ENCODE measurements at places on chromosomes 5 and 9.

DNA sequence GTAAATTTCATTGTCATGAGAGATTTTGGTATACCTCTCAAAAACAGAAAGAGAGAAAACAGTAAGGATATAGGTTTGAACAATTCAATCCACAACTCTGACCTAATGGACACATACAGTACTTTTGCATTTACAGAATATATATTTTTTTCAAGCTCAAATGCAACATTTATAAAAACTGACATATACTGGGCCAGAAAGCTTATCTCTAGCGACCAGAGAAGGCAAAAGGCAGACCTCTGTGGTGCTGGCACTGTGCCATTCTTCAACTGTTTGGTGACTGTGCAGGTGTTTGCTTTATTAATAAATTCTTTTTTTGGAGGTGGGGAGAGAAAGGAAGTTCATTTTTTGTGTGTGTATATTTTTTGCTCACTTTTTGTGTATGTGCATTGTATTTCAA lies 6.0 kb upstream of the PLAC8L1 start:
- DNase-seq, result no peak

GRCh38 chr9:92004045-92004392 lies 54.0 kb upstream of the ROR2 start:
- no peak for DNase-seq

GRCh38 chr5:77669677-77670076 lies 31.2 kb upstream of the OTP start:
- no peak for DNase-seq

- DNase-seq, result no peak
Measured at GRCh38 chr5:148740966-148741742, 85.3 kb upstream of the ADRB2 start.

DNA sequence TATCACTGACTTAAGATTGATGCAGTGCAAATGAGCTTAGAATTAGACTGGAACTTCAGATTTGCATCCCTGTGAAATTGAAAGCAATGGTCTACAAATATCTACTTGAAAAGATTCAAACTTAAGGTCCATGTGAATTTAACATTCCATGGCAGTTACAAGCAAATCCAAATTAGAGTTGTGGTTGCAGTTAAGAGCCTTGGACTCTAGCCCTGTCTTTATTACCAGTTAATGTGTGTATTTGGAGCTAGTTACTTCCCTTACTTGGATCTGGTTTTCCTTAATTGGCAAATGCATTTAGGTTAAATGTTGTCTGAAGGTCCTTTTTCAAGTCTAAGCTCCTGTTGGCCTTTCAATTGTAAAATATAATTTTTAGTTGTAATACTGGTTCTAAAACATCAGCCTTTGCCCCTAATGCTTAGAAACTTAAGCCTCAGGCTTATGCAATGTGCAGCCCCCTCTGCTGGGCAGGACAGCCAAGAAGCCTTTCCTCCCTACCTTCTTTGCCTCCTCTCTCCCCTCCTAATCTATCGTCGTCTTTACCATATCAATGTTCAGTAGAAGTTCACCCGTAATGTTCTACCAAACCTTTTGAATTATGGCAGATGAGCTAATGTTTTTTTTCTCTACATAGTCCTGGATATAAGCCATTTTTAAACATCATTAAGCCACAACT lies 59.5 kb downstream of the ERMP1 start:
- no peak for DNase-seq

DNA sequence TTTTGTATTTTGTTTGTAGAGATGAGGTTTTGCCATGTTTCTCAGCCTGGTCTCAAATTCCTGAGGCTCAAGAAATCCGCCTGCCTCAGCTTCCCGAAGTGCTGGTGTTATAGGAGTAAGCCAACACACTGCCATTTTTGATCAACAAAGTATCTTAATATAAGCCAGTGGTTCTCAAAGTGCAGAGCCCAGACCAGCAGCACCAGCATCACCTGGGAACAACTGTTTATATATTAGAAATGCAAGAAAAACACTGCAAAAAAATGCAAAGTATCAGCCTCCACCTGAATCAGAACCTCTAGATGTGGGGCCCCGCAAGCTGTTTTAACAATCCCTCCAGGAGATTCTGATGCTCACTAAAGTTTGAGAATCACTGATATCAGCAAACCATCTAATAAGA lies 6.2 kb downstream of the IL17B start:
- no peak for DNase-seq

DNA sequence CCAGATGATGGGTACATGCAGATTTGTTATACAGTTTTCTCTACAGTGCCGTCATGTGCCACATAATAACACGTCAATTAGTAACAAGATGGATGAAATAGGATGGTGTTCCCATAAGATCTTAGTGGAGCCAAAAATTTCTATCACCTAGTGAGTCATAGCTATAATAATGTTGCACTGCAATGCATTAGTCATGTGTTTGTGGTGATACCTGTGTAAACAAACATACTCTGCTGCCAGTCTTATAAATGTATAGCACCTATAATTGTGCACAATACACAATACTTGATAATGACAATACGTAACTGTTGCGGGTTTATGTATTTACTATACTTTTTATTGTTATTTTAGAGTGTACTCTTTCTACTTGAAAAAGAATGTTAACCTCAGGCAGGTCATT lies 865.4 kb downstream of the MAT2B start:
- no peak for DNase-seq

DNA sequence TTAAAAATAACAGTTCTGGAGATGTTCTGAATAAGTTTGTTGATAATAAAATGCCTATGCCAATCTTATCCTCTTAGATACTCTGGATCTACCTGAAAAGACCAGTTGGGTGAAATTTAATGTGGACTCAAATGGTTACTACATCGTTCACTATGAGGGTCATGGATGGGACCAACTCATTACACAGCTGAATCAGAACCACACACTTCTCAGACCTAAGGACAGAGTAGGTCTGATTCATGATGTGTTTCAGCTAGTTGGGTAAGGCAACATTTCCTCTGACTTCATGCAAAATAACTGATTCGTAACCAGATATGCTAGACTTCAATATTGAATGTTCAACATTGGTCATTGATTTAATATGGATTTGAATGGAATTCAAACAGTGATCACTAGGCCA lies 27.0 kb downstream of the ERAP2 start:
- no peak for DNase-seq

DNA sequence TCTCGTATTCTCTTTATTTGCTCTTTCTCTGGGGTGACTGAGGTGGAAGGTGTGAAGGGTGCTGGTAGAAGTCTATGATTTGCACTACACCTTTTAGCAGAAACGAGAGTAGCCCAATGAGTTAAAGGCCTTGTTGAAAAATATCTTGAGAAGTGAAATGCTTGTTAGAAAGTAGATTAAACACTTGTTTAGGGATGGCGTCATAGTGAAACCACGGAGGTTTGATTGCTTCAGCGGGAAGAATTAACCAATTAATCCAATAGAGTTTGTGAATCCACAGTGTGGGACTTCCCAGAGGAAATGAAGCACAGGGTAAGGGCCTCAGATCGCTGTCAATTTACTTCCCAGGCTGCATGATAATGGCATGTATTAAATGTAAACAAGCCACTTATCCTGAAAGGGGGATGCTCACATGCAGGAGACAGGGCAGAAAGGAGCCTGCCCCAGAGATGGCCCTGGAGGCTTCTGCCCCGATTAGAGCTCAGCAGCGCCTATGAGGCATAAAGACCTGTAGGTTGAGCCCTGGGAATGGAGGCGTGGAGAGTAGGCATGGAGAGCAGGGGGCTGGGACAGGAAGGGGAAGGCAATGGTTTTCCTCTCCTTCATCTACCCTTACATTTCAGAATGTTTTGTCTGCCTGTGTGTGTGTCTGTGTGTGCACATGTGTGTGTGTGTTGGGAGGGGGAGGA lies 1.5 kb downstream of the FAM170A start:
- no peak for DNase-seq

GRCh38 chr9:20557890-20558565 lies 64.3 kb downstream of the MLLT3 start:
- DNase-seq, result no peak

- DNase-seq, result no peak
Measured at GRCh38 chr5:177528631-177529030, 11.9 kb upstream of the DDX41 start.

DNA sequence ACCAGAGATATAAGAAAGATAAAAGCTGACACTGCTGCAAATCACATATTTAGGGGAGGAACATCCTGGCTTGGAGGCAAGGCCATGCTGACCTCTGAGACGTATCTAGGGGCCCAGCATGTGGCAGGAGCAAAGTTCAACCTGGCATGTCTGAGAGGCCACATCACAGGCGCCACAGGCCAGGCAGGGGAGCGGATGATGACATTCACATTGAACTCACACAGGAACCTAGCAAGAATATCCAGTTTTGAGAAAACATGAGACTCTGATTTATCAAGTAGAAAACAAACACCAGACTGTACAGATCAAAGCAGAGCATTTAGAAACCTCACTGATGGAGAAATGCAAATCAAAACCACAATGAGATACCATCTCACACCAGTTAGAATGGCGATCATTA lies 64.2 kb upstream of the STK32A start:
- no peak for DNase-seq

DNA sequence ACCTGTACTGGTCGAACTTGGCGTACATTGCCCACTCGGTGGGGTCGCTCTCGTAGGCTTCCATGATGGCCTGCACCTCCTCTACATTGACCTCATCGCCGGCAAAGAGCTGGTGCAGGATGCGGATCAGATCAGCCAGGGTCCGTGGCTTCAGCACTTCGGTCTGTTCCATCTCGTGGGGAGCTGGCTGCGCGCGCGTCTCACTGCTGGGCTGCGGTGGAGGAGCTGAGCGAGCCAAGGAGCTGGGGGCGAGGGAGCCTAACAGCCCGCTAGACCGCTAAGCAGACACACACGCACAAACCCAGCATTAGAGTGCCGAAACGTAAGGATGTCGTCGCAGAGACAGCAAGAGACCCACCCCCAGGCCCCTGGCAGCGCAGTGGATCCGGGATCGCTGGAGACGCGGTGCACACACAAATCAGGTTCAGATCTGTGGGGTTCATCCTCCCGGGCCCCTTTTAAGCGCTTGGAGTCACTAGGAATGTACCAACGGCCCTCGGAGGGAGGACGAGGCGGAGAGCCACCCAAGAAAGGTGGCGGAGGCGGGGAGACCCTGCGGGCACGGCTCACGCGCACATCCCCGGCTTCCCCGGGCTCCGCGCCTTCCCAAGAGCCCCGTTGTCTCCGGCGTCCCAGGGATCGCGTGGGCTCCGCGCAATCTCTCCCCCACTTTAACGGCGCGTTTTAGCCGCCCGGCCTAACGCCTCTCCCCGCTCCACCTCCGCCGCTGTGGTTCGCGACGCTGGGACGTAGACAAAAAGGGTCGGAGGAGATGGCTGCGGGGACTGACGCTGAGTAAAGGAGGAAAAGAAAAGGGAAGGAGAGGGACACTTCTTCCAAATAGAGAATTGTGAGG lies at the start of gene CDO1:
TSS of gene CDO1 (minus strand) at position 434 of the 856 bp plus-strand sequence. CDS start at position 172, 262 bp downstream.
- DNase-seq, result no peak

- DNase-seq, result no peak
Measured at GRCh38 chr5:35819668-35820067, 37.0 kb upstream of the IL7R start.

DNA sequence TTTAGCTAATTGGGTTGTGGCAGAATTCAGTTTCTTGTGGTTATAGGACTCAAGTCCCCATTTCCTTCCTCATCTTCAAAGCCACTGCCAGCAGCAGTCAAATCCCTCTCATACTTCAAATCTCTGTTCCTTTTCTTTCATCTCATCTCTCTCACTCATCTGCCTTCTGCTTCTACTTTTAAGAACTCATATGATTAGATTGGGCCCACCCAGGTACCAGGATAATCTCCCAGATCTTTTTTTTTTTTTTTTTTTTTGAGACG lies 8.0 kb upstream of the REEP5 start:
- DNase-seq, result no peak

GRCh38 chr5:124743602-124744169 lies 2.8 kb downstream of the ZNF608 start:
- no peak for DNase-seq

- DNase-seq, result no peak
Measured at GRCh38 chr5:15013654-15014463, 142.3 kb upstream of the ANKH start.

DNA sequence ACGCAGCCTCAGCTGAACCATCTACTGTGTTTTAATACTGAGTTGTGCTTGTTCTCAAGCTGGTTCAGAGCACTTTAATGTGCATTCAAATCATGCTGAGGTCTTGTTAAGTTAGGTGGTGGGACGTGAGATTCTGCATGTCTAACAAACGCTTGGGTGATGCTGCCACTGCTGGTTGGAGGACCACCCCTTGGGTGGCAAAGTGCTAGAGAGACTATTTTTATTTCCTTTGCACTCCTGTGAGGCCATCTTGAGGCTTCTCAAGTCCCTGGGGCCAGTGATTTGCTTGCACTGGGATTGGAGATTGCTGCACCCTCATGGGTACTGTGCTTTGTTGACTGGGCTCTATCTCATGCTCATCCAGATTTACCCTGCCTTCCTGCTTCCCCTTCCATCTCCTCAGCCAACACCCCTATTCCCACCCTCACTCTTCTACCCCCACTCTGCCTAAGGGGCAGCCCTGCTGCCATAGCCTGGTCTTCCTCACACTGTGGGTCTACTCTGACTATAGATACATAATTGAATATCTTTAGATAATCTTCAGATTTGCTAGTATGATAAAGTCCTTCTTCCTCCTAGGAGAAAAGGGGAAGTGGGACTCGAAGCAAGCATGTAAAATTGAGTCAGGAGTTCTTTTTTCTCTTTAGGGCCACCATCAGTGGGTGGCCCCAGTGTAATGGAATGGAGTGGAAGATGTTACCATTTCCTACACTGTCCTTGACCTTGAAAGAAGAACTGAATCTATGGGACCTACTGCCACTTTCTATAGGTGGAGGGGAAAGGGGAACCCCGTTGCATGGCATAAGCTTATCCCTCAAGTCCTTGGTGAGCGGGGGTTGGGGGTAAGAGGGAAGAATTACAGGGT lies 45.1 kb upstream of the SUB1 start:
- DNase-seq, result no peak
